ENCODE measurements at places on chromosomes 3 and 15. TPM values are rescaled to one million over a fixed set of nuclear protein-coding genes. Genes with fewer than 3 reads are reported as not detected.

DNA sequence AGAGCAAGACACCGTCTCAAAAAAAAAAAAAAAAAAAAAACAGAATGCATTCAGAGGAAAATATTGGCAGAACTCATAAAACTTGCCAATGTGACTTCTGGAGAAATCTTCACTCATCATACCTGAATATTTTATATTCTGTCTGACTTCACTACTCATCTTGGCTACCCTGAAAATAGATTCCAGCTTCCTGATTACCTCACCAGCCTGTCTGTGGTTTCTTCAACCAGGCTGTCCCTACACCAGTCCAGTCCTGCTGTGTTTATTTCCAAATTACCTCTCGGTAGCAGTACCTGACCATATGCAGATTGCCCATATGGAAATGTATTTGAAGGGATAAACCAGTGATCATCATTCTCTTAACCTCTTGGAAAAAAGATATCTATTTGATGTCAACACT is 9.3 kb upstream of the P3H2 start:
- DNase-seq, result no peak

- no peak for DNase-seq
Measured at GRCh38 chr3:73448761-73449301, 175.9 kb downstream of the PDZRN3 start.

ARHGAP31 gene
- polyA plus RNA-seq, result 10.6 TPM

TM4SF18 gene
- polyA plus RNA-seq, result 6.0 TPM

NEK10 gene
- 5.6 TPM for polyA plus RNA-seq
